ENCODE measurements at places on chromosomes 6 and 20.

- DNase-seq: no peak
These were observed 19.5 kb upstream of the FAM8A1 start for GRCh38 chr6:17580518-17581048.

- DNase-seq: no peak
These were observed 153.7 kb downstream of the GRM4 start for GRCh38 chr6:33992191-33992590.

DNA sequence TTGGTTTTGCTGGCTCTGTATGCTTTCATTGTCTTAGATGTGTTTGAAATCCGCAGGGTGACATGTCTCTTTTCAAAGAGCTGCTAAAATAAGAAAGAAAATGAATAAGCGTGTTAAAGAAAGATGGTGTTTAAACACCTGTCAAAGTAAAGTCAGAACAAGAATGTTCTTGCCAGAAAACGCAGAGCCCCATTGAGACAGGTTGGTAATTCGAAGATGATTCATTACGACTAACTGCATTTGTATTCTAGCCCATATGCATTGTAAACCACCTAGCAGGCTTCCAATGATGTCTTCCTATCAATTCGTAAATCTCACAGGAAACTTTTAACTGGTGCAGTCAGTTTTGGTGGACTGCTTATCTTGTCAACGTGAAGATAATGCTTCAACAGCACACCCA, 16.8 kb downstream of the PHACTR2 start:
- no peak for DNase-seq

DNA sequence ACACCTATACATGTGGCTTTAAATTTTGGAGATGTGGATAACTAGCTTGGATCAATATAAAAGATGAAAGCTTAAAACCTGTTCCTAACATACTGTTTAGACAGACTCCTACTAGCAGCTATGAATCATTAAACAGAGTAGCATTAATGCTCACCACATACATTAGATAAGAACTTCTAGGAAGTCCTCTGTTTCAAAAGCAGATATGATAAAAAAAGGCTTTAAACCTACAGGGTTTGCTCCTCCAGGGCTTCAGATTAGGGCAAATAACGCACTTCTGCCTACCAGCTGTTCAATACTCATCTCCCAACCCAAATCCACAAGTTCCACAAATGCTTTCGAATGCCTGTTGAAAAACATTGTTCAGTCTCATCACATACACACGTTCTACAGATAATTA, 1.5 kb downstream of the REPS1 start:
- no peak for DNase-seq

DNA sequence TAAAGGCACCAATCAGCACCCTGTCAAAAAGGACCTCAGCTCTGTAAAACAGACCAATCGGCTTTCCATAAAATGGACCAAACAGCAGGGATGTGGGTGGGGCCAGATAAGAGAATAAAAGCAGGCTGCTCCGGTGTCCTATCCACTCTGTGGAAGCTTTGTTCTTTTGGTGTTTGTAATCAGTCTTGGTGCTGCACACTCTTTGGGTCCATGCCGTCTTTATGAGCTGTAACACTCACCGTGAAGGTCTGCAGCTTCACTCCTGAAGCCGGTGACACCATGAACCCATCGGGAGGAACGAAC, 7.3 kb upstream of the PXDC1 start:
- DNase-seq: no peak

DNA sequence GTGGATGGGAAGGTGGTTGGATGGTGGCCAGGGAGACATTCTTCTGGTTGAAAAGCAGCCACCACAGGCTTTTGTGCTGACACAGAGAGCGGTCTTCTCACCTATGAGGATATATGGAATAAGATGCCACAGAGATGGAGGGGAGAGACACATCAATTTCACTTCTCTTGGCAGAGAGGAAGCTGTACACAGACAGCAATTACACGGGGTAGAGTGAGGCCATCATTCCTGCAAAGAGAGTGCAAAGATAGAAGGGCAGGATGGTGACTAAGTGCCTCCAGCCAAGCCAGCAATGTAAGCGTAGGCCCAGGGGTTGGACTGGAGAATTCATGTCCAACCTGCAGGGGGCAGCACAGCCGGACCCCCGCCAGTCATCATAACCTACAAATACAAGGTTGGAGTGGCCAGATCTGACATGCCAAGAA, 56.4 kb downstream of the NRN1 start:
- peak; percentile 47 for DNase-seq

All from germinal center (tissue), 1 donor.